ENCODE measurements at places on chromosomes 12 and 14.
A peak's percentile ranks its signal among the peaks of the same experiment; 100 is the strongest.

- no peak for DNase-seq
Measured at GRCh38 chr12:51626115-51626514, 35.1 kb downstream of the SCN8A start.

GRCh38 chr12:104699489-104700190, 242.9 kb downstream of the CHST11 start:
- DNase-seq: peak; percentile 62

DNA sequence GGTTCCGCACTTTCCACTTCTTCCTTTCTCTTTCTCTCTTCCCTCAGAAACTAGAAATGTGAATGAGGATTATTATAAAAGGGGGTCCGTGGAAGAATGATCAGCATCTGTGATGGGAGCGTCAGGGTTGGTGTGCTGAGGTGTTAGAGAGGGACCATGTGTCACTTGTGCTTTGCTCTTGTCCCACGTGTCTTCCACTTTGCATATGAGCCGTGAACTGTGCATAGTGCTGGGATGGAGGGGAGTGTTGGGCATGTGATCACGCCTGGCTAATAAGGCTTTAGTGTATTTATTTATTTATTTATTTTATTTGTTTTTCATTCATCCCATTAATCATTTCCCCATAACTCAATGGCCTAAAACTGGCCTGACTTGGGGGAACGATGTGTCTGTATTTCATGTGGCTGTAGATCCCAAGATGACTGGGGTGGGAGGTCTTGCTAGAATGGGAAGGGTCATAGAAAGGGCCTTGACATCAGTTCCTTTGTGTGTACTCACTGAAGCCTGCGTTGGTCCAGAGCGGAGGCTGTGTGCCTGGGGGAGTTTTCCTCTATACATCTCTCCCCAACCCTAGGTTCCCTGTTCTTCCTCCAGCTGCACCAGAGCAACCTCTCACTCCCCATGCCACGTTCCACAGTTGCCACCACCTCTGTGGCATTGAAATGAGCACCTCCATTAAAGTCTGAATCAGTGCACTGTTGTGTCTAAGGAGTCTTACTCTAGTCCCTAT, 4.6 kb upstream of the ATN1 start:
- no peak for DNase-seq

DNA sequence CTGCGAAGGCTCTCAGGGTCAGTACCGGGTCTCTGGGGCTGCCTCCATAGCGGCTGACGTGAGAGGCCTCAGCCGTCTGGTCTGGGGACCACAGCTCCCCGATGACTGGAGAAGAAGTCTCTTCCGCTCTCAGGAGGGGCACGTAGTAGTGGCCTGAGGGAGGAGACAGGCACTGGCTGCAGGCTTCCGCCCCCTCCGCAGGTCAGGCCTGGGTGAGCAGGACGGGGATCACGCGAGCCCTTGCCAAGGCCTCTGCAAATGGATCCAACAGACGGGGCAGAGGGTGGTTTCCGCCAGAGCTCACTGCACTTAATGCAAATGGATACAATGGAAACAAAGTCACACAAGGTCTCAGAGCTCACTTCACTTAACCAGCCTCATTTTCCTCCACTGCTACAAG, 24.7 kb downstream of the ANKLE2 start:
- no peak for DNase-seq

- DNase-seq: no peak
Measured at GRCh38 chr14:33738491-33738890, 212.4 kb downstream of the EGLN3 start.

DNA sequence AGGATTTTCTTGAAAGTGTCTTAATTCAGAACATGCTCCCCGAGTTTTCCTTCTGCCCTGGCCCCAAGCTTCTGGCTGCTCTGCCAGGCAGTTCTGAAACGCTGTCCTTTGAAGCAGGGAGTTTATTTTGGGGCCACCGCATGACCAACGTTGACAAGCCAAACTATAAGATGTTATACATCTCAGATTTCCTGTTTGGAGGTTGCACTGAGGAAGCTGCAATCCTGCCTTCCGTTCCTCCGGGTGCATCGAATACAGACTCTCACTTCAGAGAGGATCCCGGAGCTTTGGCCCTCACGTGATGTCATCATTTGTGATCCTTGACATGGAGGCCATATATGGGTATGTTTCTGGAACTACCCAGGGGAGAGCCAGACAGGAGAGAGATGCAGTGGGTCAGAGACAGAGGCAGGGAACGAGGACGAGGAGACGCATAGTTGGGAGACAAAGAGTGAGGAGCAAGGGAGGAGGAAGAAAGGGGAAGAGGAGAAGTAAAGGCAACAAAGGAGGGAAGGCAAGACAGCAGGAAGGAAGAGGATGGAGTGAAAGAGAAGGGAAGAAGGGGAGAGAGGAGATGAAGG, at the start of gene ASB2:
Gene ASB2 (minus strand): TSS at position 94 of the 581 bp plus-strand sequence. CDS start 12,031 bp downstream, outside the sequence.
- no peak for DNase-seq

All from GM23248 (cell line).